Left renal pelvis (tissue), 4 donors: ENCODE measurements at places on chromosomes 16 and 17. TPM values are rescaled to one million over a fixed set of nuclear protein-coding genes. Genes with fewer than 3 reads are reported as not detected.

JPT2 gene
- 88.7 TPM for polyA plus RNA-seq

DOC2A gene
- 1.7 TPM for polyA plus RNA-seq

CCL4 gene
- 34.9 TPM for polyA plus RNA-seq

HSPB9 gene
- not detected for polyA plus RNA-seq

KRT34 gene
- polyA plus RNA-seq: not detected

CLDN7 gene
- polyA plus RNA-seq: 58.7 TPM

CNTNAP1 gene
- polyA plus RNA-seq: 8.7 TPM

JUP gene
- polyA plus RNA-seq: 189 TPM

CARD14 gene
- 1.7 TPM for polyA plus RNA-seq
